Choroid plexus epithelial cell (primary cell): ENCODE measurements at places on chromosomes 12 and 14.

DNA sequence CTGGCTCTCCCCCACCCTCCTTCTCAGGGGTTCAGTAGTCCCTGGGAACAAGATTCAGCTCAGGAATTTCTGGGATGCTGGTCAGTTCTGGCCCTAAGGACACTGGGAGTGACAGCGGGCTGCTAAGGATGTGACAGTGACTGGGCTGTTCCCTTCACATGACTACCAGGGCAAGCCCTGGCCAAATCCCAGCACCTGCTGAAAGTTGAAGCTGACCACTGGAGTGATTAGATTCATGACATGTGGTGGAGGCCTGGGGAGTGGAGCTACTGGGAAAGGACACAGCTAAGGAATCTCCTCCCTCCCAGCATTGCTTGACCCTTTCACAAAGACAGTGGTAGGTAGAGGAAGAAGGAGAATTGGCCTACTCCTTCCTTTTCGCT, 204.9 kb downstream of the DAD1 start:
- no peak for DNase-seq

- peak; percentile 19 for DNase-seq
Measured at GRCh38 chr12:77204083-77204482, 138.7 kb upstream of the E2F7 start.

- DNase-seq, result no peak
Measured at GRCh38 chr12:122862110-122862634, 26.9 kb downstream of the HIP1R start.

- peak; percentile 65 for DNase-seq
Measured at GRCh38 chr12:93819050-93819491, 141.9 kb downstream of the CRADD start.

GRCh38 chr14:49212721-49213120, 373.5 kb downstream of the RPS29 start:
- no peak for DNase-seq

DNA sequence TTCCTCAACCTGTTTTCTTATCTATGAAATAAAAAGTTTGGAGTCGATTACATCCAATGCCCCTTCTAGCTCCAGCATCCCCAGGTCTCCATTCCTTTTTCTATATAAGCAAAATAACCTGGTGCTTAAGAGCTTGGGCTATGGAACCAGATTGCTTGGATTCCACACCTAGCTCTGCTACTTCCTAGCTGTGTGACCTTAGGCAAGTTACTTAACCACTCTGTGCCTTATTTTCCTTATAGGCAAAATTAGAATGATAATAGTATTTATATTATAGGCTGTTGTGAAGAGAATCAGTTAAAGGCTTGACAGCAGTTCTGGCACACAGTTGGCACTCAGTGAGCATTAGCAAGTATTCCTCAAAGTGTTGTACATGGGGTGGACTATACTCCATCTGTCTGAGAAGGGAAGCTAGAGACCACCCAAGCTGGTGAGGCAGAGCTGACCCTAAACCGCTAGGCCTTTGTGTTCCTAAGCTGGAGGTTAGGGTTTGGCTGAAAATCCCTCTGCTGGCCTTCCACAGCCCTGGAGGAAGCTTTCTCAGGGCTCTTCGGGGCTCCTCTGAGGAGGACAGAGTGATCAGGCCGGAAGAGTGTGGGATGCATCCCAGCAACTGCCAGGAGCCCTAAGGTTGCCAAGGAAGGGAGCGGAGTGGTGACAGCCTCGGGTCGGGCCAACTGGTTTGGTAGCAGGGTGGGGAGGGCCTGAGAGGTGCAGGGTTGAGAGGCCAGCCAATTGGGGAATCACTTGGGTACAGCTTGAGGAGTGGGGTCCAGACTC, 6.0 kb upstream of the KRT4 start:
- DNase-seq, result no peak

DNA sequence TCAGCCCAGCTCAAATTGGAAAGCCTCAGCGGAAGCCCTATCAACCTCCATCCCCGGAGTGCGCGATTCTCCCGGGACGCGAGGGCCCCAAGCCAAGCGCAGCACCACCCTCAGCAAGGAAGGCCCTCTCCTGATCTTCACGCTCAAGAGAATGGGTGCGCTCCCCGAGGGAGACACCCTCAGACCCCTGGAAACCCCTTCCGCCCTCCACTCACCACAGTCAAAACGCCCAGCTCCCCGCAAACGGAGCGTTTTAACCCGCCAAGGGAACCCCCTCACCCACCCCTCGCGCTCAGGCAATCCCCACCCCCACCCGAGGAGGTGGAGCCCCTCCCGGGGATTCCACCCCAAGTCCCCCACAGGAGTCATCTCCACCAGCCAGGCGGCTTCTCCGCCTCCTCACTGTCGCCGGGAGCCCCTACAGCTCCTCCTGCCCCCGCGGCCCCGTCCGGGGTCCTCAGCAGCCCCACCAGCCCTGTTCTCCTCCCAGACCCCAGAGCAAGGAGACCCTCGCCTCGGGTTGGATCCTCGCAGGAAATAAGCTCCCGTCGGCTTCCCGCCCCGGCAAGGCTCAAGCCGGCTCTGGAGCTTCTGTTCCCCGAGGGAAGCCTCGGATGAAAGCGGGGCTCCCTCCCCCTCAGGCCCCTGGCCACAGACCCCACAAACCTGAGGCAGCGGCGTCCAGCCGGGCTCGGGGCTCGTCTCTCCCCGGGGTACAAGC, 507 bp downstream of the BAZ2A start:
- DNase-seq, result peak; percentile 16

DNA sequence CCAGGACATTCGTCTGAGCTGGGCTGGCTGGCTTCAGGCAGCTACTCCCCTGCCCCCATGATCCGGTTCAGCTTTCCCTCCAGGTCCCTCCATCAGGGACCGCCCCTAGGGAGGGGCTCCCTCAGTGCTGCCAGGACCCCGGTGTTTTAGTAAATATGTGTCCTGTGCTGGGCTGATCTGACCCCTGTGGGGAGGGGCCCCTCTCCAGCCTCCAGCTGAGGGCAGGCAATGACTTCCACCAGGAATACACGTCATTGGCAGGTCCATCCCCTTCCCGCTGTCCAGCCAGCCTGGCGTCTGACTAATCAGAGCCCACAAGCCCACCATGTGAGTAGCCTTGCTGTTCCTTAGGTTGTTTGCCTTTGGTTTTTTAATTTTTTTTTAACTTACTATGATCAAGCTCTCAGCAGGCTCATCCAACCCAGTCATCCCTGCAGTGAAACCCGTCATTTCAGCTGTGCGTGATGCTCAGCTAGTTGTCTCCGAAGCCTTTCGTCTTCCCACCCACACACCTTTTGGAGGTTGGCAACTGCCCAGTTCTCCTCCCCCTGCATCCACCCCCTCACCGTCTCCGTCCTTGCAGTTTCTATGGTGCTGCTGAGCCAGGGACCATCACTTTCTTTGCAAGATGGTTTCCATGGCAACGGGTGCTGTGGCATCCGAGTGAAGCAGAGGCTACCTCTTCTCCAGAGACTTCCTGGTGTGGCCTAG, 16.0 kb upstream of the SERPINA4 start:
- DNase-seq, result peak; percentile 91

DNA sequence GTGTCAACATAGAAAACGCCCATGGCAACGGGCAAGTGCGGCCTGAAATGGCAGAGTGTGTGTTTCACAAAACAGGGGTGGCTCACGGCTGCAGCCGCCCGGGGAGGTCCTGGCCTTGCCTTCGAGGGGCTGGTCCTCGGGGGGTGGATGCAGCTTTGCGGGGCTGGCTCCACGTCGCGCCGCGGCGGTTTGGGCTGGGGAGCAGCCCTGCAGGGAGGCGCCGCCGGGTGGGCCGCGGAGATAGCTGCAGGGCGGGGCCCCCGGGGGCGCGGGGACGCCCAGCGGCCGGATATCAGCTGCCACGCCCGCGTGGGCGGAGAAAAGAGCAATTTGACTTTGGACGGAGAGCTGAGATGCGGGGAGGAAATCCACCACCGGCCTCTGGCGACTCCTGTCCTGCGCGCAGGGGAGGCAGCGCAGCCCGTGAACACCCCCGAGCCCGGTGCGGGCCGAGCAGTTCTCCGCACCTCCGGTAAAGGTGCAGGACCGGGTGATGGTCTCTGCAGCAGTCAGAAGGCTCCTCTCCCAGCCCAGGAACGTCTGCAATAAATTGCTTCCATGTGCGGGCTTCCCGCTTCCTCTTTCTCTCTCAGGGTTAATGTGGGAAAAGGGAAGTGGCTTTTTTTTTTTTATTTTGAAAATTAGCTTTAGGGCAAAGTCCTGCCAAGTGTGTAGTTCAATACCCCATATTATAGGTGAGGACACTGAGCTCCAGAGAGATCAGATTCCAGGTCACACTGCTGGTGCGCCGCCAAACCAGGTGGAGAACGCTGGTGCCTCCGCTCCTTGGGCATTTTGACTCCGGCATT, 110.5 kb downstream of the ARF6 start:
- peak; percentile 50 for DNase-seq

DNA sequence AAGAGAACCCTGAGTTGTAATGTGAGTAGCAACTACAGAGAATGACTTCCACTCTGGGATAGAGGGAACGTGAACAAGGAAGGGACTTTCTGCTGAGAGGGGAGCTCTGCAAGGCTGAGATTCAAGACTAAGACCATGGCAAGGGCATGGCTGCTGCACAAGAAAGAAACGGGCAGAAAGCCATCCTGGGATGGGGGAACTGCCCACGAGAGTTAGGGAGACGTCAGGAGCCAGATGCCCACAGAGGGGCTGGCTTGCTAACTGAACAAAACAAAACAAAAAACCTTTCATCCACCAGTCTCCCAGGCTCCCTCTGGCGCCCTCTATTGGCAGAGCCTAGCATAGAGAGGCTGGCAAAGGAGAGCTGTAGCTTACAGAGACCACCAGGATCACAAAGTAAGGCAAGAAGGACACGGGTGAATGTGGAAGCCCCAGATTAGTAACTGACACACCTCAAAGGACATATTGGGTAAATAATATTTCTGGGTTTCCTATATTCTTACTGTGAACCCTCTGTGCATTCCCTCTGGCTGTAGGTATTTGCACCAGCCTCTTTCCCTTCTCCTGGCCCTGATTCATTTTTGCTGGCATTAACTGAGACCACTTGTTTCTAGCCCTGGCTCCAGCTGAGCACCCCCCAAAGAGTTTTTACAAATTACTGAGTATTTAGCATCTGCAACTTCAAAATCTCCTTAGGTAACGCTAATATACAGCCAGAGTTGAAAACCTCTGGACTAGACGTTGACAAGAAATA, 338.3 kb downstream of the EMP1 start:
- DNase-seq, result peak; percentile 45

GRCh38 chr12:94957006-94957405, 46.5 kb downstream of the NDUFA12 start:
- no peak for DNase-seq
